ENCODE measurements at places on chromosomes 7 and 10.
A peak's percentile ranks its signal among the peaks of the same experiment; 100 is the strongest.

GRCh38 chr7:129376778-129377700, 57.2 kb upstream of the STRIP2 start:
- no peak for DNase-seq

GRCh38 chr7:11452476-11452875, 379.5 kb downstream of the THSD7A start:
- no peak for DNase-seq

- DNase-seq = no peak
Observed at GRCh38 chr10:86155054-86155921, 211.3 kb downstream of the GRID1 start.

DNA sequence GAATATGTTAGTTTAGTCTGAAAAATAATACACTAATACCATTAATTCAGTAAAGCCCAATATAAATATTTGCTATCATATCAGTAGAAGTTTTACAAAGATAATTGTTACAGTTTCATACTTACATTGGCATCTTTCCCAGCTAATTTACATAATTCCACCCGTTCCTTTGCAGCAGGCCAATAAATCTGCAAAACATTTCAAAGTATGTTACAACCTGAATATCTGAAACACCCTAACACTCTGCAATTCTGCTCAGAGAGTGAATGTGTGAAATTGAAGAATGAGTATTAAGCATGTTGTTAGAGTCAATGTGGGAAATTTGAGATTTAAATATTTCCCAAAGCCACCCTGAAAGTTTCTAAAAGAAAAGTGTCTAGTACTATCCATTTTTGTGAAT, 105.5 kb downstream of the SEMA3D start:
- no peak for DNase-seq

DNA sequence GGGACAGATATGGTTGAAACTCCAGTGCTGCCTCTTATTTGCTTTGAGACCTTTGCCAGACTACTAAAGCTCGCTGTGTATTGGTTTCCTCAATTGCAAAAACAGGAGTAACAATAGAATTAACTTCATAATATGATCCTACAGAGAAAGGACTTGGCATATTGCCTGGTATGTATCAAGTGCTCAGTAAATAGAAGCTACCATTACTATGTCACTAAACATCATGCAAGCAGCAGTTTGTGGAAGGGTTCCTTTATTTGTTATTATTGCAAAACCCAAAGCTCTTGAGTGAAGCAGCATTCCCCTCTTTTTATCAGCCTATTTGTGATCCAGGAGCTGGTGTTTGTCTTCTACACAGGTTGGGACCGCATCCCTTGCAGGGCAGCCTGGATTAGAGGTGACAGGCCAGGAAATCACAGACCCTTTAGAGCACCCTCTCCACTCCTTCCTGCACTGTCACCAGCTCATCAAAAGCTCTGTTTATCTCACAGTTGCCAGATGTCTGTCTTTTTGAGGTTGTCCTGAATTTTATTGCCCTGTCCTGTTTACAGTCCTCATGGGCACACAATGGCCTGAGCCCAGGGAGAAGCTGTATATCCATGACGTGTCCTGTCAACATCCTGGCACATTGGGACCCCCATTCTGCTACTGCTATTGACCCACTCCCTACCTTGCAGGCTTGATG, 121.5 kb downstream of the SNX10 start:
- DNase-seq = peak; percentile 84

DNA sequence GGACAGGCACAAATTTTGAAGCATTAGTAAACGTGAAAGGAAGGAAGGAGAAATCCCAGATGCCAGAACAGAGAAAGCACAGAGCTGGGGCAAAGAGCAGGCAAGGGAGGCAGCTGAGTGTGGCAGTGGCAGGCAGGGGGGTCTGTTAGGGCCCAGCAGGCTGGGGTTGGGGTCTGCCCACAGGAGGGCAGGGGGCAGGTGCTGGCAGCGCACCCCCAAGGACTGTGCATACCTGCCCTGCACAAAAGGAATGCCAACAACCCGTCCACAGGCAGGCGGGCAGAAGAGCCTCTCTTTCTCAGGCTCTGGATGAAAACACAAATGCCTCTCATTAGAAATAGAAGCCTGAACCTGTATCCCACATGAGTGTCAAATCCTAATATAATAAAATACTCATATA, 552.3 kb downstream of the PTPRN2 start:
- DNase-seq = no peak

DNA sequence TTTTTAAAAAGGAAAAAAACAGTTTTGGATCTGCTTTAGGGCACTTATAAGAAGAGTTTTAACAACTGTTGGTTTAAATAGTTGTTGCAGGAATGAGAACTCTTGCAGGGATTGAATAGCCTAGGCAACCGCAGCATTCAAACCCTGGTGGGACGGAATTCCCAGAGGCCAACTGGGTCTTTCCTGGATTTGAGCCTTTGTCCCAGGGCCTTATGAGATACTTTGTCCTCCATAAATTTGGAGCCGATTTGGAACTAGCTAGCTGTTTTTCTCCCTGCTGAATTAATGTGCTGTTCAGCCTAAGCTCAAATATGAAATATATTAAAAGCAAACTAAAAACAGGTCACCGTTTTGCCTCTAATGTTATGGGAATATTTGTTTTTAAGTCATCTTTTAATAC, 109.6 kb downstream of the LRMDA start:
- DNase-seq = no peak

DNA sequence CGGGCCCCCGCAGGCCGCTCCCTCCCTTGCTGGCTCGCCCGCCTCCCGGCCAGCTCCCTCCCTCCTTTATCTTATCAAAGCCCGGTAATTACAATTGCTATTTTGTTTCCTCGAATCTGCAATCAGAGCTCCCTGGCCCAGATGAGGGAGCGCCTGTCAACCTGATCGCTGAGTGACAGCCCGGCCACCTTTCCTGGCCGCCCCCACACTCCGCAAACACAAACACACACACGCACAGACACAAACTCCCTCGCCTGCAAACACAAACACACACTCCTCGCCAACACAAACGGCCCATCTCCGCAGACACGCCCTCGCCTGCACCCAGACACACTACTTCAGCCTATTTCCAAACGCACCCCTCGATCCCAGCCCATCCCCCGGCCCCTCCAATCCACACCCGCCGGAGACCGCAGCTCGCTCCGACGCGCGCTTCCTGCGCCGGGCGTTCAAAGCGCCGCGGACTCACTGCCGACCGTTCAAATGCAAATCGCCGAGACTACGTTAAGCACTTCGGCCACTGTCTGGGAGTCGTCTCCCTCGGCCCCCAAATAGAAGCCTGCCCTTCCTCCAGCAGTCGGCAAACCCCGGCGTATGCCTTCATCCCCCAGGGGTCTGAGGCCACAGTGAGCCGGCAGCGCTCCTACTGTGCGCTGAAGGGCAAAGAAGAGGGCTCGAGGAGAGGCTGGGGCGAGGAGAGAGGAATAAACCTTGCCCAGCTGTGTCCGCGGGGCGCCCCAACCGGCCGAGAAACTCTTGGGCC, 3.0 kb upstream of the FGF8 start:
- DNase-seq = no peak

DNA sequence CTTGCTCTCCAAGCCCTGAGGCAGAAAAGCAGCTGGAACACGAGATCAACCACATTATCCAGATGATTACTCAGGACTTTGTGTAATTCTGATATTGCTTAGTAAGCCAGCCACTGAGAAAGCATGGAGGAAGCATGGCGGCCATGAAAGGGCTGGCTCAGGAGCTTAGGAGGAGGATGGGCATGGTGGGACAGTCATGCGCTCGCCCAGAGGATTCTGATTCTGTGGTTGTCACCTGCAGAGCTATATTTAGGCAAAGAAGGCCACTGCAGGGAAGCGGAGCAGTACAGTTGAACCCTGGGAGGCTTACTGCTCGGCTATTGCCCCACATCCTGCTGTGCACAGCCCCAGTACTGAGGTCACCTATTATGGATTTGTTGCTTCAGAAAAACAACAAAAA, 128.8 kb upstream of the DNAJB12 start:
- DNase-seq = no peak

DNA sequence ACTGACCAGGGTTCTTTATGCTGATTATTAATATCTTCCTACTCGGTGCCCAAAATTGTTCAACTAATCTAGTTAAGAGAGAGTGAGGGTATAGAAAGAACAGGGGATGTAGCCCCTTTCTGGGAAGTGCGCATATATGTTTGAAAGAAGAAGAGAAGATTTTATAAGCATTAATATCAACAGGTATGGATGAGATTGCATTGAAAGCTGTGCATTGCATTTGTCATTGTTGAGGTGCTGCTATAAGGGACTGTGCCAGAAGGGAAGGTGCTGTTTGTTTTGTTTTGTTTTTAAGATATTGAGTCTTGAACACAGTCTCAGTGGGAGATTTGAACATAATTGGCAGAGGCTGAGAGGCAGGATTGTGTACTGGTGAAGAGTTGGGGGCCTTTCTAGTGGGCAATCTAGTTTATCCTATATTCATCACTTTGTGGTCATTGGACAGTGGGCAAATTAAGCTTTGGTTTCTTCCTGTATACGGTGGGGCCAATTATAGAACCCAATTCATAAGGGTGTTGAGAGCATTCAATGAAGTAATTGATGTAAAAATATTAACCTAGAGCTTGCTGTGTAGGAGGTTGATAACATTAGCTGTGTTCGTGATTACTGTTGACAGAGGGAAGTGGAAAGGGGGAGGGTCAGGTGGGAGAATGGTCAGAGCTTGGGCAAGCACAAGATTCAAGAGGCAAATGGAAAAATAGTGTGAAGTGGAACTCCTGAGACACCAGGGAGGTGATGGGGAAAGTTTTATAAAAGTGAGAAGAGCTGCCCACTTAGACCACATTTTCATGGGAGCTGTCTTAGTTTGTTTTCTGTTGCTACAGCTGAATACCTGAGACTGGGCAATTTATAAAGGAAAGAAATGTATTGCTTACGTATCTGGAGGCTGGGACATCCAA, 19.9 kb upstream of the PCGF5 start:
- DNase-seq = no peak

DNA sequence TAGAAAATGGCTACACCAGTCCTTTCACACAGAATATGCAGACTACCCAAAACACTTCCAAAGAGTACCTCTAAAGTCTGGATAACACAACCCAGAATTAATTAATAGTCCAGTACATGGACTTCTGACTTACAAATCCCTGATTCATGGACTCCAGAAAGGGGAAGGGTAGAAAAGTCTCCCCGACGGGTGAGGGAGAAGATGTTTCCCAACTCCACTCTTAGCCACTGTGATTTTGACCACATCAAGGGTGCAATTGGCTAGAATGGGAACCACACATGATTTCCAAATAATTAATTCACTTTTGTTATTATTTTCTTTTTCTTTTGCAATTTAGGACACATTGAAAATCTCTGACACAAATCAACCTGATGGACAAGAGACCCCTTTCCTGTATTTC, 1.4 kb downstream of the TMEM130 start:
- DNase-seq = no peak

DNA sequence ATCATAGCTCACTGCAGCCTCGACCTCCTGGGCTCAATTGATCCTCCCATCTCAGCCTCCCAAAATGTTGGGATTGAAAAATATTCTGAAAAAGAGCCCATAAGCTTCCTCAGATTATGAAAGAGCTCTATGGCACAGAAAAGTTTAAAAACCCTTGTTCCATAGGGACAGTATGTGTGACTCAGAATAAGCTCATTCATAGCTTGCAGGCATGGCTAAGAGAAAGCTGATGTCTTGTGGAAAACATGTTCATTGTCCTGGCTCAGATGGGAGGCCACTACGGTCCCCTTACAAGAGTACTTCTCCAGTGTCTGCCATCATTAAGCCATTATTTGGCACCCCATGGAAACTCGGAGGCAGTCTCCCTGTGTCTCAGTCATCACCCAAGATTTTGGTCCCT, 64.0 kb downstream of the CCDC3 start:
- no peak for DNase-seq

DNA sequence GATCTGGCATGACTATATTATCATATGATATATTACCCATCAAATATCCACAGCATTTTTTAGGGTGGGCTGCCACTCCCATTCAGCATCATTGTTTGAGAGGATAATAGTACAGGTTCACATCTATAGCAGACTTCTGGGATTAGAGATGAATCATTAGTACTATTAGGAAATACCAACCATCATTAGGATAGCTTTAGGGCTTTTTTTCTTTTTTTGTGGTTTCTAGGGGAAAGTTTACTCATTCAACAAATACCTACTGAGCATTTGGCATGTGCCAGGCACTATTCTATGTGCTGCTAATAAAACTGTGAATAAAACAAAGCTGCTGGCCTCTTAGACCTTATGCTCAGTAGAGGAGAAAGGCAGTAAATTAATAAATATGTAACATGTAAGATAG, 40.6 kb downstream of the NHLRC2 start:
- DNase-seq = no peak

DNA sequence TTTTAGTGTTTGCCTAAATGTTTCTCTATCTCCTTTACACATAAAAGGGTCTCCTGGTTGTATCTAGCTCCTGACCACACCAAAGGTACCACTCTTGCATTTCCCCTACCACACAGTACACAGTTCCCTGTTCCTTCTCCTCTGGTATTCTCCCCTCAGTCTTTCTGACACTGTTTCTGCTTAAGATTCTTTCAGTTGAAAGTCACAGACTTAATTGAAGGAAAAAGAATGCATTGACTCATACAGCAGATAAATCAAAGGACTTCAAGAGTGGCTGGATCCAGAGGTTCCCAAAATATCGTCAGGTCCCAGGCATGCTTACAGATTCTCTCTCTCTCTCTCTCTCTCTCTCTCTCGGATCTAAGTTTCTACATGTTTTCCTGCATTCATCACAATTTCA, 185.6 kb upstream of the LRGUK start:
- DNase-seq = no peak

DNA sequence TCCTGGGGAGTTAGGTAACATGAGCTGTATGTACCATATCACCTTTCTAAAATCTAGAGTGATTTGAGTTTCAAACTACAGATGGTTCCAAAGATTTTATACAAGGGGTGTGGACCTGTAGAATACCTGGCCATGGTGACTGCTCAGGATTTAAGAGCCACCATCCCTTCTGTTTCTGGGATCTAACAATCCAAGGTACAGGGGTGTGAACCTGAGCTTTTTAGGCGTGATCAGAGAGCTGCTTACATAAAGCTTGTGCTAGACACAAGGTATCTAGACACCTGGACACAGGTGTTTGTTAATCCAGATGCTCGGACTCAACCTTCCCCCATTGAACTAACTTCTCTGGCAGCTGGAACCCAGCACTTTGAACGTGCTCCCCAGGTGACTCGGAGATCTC, 516.4 kb downstream of the RPS24 start:
- no peak for DNase-seq

- no peak for DNase-seq
Observed at GRCh38 chr7:135209225-135209834, 2.0 kb downstream of the WDR91 start.

GRCh38 chr10:110103921-110104461, 96.2 kb downstream of the ADD3 start:
- DNase-seq = no peak

DNA sequence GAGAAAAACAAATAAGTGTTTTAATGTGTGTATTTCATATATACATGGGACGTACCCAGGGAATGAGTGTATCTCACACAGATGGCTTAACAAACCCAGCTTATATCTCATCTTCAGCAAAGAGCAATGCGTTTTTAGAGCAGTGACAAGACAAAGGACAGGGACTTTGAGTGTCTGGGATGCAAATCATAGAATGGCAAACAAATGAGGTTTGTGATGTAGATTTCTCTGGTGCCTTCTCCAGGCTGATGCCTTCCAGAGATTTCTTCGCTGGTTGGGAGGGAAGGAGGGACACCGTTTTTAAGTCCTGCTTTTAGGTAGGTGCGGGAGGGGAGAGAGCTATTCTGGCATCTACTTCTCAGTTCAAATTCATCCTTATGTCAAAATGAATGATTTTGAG, 16.6 kb downstream of the LANCL2 start:
- no peak for DNase-seq

GRCh38 chr7:25624051-25624450, 395.8 kb upstream of the NPVF start:
- no peak for DNase-seq

Measured in NCI-H1436 treated with DMSO at 0.1 percent for 48 hours (cell line).